ENCODE measurements at places on chromosomes 5 and 9.

DNA sequence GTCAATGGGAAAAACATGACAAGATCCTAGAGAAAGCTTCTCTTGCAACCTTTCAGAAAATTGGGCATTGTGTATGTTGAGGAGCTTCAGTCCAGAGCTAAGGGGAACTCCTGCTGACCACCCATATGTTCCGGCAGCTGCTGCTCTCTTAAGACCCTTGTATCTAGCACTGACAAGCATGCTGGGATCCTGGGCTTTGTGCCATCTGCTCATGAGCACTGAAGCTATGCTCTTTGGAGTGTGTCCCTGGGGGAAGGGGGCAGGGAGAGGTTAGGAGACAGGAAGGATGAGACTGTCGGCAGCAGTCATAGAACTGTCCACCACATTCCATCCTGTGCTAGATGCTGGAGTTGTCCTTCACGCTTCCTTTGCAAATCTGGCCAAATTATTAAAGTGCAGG, 109.3 kb downstream of the JAKMIP2 start:
- no peak for DNase-seq

DNA sequence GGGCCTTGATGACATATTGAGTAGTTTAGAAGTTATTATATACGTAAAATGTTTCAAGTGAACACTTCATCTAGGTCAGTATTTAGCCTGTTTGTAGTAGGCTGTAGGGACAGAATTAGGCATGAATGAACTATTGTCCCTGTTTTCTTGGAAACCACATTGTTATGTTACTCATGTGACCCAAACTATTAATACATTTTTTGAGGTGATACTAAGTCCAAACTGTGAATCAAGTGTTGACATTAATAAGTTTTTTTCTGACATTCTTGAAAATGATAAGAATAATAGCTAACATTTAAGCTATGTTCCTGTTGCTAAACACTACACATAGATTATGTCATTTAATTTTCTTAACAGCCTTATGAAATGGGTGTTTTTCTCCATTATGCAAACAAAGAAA, 1642.7 kb upstream of the WWC1 start:
- no peak for DNase-seq

DNA sequence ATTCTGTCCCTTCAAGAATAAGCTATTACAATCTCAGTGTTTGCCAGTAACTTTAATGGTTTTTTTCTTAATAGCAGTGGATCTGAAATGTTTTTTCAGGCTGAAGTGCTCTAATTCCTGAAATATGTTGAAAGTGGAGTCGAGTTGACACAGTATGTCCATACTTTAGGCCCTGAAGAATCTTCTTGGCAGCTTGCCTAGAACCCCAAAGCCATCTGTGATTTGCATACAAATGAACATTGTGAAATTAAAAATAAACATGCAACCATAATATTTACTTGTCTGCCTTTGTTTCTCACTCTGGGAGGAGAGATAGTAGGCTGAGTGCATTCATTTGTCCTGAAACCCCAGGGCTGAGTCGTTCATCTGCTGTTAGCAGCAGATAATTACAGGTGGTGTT, 152.7 kb downstream of the ADCY2 start:
- no peak for DNase-seq

GRCh38 chr9:90464978-90465377, 177.6 kb downstream of the DIRAS2 start:
- no peak for DNase-seq
